Renal cortical epithelial cell (primary cell): ENCODE measurements at places on chromosomes 5 and 9. TPM values are rescaled to one million over a fixed set of nuclear protein-coding genes. Genes with fewer than 3 reads are reported as not detected.

DNA sequence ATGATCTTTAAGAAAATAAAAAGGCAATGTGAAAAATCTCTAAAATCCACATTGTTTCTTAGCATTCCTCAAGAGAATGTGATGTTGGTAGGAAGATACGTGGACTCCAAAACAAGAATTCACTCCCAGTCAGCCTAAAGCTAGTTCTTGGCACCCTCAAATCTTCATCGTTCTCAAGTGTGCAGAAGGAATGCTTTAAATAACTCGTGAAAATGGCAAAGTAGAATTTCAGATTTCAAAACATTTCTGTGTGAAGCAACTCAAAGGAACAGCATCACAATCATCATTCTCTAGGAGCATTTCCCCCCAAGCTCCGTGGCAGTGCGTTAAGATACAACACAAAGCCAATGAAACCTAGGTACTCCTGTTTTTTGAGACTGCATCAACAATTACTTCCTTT, 185.1 kb upstream of the DMAC1 start:
- no peak for DNase-seq

GRCh38 chr9:19967216-19967887, 178.5 kb upstream of the SLC24A2 start:
- peak; percentile 13 for DNase-seq

- peak; percentile 17 for DNase-seq
Measured at GRCh38 chr9:134544388-134545214, 97.0 kb upstream of the COL5A1 start.

DNA sequence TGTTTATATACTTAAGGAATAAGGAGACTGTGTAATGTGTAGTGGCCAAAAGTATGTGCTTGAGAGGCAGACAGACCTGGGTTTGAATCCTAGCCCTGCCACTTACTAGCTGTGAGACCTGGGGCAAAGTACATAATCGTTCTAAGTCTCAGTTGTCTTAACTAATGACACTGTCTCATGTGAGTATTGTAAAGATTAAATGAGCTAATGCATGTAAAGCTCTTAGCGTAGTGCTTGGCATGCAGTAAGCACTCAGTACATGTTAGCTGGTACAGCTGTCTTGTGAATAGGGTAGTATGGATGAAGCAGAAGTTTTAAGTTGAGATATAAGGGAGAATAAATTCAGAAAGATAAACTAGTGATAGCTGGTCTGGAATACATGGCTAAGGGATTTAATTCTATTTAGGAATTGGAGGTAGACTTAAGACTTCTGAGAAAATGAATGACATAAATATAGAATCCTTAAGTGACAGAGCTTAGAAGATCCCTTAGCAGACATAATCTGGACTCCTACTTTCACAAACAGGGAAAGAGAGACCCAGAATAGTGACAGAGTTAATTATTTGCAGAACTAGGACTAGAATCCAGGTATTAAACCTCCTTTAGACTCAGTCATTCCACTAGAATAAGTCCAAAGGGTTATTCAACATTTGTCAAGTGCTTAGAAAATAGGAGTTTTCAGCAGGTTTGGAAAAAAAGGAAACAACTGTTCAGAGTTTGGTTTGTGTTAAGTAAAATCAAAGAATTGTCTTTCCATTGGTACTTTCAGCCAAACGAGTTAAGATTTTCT, 13.1 kb downstream of the GPR21 start:
- no peak for DNase-seq

DNA sequence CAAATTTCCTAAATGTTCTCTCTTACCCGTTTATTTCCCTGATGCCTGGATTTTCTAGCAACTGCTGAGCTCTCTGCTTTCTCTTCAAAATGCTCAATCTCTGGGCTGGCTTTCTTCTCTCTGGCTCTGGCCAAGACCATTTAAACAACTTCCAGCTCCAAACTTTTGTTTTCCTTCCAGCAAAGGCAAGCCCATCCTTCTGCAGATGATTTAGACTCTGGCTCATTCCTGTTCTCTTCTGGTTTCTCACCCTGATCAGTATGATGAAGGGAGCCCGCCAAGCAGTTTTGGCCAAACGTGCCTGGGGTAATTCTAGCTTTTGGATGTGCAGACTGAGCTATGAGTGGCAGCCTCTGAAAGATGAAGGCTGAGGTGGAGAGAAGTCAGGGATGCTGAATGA, 78.1 kb downstream of the HSPA4 start:
- no peak for DNase-seq

- peak; percentile 58 for DNase-seq
Measured at GRCh38 chr9:107637421-107638420, 148.2 kb upstream of the KLF4 start.

DNA sequence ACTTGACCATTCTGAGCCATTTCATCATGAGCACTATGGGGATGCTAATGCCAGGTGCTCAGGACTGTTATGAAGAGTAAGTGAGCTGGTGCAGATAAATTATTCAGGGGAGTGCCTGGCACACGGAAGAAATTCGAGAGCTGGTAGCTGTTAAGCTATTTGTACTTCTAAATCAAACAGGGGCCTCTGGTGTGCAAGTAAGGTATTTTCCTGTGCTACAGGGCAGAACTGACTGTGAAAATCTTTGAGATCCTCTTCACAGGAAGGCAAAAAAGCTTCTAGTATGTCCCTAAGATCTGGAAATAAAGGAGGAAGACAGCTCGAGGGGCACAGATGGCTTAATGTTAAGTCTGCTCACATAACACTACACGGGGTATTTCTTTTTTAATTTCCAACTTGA, 106.3 kb upstream of the SPOCK1 start:
- peak; percentile 70 for DNase-seq

DNA sequence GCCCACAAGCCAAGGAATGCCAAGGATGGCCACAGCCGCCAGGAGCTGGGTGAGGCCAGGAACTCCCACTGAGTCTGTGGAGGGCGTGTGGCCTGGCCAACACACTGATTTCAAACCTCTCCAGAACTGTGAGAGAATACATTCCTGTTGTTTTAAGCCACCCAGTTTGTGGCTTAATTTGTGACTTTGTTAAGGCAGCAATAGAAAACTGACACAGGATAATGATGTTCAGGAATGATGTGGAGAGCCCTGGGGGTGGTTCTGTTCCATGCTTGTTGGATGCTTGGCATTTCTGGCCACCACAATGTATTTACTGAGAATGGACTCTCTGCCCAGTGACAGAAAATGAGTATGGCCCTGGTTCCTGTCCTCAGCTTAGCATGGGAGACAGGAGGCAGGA, 82.8 kb downstream of the DAP start:
- peak; percentile 93 for DNase-seq

GRCh38 chr5:134462761-134463160, 51.1 kb upstream of the CDKN2AIPNL start:
- no peak for DNase-seq

DNA sequence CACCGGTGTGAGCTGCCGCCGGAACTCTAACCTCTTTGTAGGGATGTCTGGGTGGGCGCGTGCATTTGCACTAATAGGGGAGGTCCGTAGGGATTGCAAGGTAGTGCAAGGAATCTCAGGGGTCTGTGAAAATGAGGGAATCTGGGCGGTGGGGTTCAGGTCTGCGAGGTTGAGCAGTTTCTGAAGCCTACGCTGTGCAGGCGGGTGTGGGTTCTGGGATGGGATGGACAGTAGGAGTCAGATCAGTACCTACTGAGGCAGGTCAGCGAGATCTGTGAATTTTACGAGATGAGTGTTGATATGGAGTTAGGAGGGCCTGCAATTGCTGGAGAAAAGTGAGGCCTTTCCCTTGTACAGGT, 856 bp upstream of the ATOSB start:
- no peak for DNase-seq

DNA sequence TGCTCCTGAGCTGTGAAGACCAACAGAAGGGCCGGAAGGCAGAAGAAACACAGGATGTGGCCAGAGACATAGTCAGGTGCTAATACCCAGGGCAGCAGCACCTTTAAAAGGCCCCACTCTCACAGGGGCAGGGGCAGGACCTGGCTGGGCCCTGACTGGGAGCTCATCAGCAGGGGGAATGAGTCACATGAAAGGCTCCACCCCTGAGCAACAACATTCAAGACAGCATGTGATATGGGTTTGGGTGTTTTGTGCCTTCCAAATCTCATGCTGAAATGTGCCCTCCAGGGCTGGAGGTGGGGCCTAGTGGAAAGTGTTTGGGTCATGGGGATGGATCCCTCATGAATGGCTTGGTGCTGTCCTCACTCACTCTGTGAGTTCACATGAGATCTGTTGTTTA, 181.7 kb downstream of the ERCC6L2 start:
- peak; percentile 60 for DNase-seq

- no peak for DNase-seq
Measured at GRCh38 chr9:135814421-135815095, 92.8 kb downstream of the CAMSAP1 start.

GRCh38 chr9:131608493-131609037, 63.2 kb downstream of the PRRT1B start:
- DNase-seq = peak; percentile 85

DNA sequence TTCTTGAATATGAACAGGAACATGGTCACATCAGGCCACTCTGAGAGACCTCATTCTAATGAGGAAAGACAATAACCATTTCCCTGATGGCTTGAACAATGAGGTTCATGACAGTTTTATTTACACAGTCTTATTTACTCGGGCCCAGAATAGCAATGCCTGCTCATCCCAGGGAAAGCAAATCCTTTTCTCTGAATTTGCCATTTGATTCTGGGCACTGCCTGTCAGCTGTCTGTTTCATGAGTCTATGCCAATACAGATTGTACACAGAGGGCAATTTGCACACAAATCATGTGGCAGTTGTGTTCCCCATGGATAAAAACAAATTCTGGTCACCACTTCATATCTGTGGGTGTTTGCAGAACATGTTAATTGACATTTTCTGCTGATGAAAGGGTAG, 492.5 kb downstream of the ACTL7B start:
- no peak for DNase-seq

GRCh38 chr9:126623667-126624478, 10.1 kb downstream of the LMX1B start:
- DNase-seq = no peak

- peak; percentile 45 for DNase-seq
Measured at GRCh38 chr5:161399996-161400562, 146.4 kb downstream of the GABRB2 start.

GRCh38 chr5:9283473-9283872, 262.4 kb downstream of the SEMA5A start:
- peak; percentile 21 for DNase-seq

GRCh38 chr5:159751459-159751858, 164.8 kb upstream of the ADRA1B start:
- DNase-seq = no peak

- no peak for DNase-seq
Measured at GRCh38 chr5:134524826-134525682, at the start of gene JADE2. Gene JADE2 (plus strand): TSS chr5:134525670. CDS start chr5:134535858, 10,188 bp downstream.

DNA sequence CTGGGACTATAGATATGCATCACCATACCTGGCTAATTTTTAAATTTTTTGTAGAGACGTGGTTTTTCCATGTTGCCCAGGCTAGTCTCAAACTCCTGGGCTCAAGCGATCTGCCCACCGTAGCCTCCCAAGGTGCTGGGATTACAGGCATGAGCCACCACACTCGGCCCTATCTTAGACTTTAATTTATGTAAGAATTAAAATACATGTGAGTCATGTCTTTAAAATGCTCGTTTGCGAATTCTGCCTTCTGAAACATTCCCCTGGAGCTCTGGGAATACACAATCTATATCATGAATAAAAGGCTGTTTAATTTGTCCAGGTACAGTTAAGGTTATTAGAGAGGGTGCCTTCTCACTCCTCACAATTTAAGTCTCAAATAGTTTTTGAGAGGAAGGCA, 32.8 kb downstream of the RHOBTB3 start:
- DNase-seq = peak; percentile 68

DNA sequence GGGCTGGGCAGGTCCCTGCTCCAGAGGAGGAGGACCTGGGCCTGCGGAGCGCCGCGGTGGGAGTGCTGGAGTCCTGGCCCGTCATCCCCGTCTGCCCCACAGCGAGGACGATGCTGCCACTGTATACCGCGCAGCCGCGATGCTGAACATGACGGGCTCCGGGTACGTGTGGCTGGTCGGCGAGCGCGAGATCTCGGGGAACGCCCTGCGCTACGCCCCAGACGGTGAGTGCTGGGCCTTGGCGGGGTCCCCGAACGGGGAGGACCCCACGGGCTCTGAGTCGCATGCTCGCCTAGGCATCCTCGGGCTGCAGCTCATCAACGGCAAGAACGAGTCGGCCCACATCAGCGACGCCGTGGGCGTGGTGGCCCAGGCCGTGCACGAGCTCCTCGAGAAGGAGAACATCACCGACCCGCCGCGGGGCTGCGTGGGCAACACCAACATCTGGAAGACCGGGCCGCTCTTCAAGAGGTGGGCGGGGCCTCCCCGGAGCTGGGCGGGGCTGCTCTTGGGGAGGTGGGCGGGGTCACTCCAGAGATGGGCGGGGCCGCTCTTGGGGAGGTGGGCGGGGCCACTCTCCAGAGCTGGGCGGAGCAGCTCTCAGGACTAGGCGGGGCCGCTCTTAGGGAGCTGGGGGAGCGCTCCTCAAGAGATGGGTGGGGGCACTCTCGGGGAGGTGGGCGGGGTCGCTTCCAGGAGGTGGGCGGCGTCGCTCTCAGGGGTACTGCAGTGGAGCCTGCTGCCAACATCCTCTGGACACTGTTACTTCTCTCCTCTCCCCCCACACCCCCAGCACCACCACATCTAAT, 13.1 kb downstream of the LRRC26 start:
- DNase-seq = no peak

GRCh38 chr9:92658176-92658575, 11.8 kb downstream of the IPPK start:
- no peak for DNase-seq

DNA sequence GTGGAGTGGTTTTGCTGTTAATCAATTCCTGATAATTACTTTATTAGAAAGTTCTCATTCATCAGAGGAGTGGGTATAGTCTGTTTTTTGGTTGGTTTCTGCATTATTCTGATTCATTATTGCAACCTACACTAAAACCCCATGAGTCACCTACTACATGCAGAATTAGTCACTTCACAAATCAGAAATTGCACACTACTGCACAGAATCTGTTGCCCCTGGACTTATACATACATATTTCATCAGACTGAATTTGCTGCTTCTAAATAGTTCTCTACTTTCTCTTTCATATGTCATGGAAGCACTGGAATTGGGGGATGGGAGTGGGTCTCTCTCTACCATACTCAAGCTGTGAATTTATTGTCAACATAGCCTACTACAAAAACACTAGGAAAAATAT, 585.1 kb downstream of the DNAH5 start:
- DNase-seq = peak; percentile 57

The CD274 gene
- 9.8 and 20.7 TPM in 2 replicates for total RNA-seq

The DNAJA1 gene
- total RNA-seq = 130 and 185 TPM in 2 replicates

The ZNF300 gene
- total RNA-seq = 7.1 and 11.7 TPM in 2 replicates

The FOXD4L4 gene
- 0.20 TPM in 1 of 2 replicates, not detected in the other for total RNA-seq

The IFNE gene
- 9.5 TPM in 1 of 2 replicates, not detected in the other for total RNA-seq

The CARD9 gene
- total RNA-seq = 0.52 and 1.5 TPM in 2 replicates

The DMRT1 gene
- total RNA-seq = not detected in 2 replicates

The NINJ1 gene
- 35.1 and 81.8 TPM in 2 replicates for total RNA-seq

The FOXD4L5 gene
- 0.17 and 0.20 TPM in 2 replicates for total RNA-seq

The ZNF454 gene
- total RNA-seq = 0.69 and 4.4 TPM in 2 replicates
